ENCODE measurements at places on chromosomes 16 and 17. TPM values are rescaled to one million over a fixed set of nuclear protein-coding genes. Genes with fewer than 3 reads are reported as not detected.
A peak's percentile ranks its signal among the peaks of the same experiment; 100 is the strongest.

GRCh38 chr17:31497994-31498826 lies 106.7 kb downstream of the RAB11FIP4 start:
- no peak for DNase-seq

- DNase-seq, result no peak
Observed at GRCh38 chr16:46797501-46797900, 33.5 kb downstream of the C16orf87 start.

NLRC3 gene
- 21.3 TPM for total RNA-seq

DNA sequence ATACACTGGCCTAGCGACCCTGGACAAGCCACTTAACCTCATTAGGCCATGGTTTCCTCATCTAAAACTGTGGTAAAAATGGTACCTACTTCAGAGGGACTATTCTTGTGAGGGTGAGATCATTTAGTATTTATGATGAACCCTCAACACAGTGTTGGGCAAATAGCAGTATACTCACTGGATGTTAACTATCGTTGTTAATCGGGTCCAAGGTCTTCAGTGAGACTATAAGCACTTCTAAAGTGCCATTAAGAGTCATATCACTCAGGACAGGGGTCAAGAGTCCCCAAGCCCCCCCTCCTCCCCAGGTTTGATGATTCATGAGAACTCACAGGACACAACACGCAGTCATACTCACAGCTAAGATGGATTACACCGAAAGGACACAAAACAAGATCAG lies 11.0 kb downstream of the TK2 start:
- no peak for DNase-seq

DNA sequence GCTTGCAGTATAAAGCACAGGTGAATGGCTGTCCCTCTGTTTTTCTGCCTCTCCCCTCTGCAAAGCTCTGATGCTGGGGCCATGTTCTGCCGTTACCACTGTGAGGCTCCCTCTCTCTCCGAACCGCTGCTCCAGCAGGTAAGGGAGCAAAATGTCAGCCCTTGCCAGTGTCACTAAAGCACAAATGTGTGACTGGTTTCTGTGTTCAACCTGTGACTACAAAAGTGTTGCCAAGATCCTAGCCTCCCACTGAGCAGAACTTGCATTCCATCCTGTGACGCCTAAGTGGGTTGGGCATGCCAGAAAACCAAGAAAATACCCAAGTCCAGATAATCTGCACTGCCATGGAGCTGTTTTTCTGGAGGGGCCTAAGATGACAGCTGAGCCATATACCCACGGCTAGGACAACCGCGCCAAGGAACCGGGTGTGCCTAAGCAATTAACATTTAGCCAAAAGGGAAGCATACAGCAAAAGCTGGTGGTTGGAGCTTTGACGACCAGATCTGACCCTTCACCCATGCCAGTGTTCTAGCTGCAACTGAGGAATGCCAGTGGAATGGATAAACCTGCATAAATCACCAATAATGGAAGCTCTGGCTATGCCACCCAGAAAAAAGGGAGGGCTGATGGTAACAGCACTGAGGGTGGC lies 35.0 kb downstream of the PSME3IP1 start:
- DNase-seq, result no peak

GRCh38 chr16:83713597-83713996 lies 94.2 kb upstream of the HSBP1 start:
- DNase-seq, result no peak

TLCD3B gene
- 0.55 TPM for total RNA-seq

DNA sequence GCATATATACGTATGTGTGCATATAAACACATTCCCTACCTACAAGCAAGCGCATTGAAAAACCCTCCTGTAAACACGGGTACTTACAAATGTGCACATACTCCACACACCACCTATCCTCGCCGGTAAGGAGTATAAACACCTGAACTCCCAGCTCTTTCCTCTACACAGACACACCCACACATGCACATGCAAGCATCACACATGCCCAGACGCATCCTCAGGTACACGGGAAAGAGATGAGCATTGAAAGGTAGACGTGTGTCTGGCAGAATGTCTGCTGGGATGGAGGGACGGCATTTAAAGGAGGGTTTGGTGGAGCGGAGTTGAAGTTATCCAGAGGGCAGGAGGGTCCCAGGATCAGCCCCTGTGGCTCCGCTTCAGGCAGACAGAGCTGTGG lies 4.7 kb upstream of the SMTNL2 start:
- no peak for DNase-seq

DNA sequence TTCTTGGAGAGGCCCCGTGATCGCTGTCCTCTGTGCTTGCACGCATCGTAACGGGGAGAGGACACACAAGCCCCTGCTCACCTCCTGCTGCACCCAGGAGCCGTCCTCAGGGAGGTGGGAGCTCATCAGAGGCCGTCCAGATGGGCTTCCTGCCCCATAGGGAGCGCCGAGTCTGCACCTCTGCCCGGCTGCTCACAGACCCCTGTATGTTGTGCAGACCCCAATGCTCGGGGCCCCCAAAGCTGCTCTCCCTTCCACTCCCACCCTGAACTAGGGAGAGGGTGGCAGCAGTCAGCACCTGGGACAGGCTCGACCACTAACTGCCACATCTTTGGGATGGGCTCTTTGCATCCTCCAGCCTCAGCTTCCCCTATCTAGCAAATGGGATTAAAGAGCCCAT lies 4.4 kb upstream of the ZNF469 start:
- no peak for DNase-seq

DNA sequence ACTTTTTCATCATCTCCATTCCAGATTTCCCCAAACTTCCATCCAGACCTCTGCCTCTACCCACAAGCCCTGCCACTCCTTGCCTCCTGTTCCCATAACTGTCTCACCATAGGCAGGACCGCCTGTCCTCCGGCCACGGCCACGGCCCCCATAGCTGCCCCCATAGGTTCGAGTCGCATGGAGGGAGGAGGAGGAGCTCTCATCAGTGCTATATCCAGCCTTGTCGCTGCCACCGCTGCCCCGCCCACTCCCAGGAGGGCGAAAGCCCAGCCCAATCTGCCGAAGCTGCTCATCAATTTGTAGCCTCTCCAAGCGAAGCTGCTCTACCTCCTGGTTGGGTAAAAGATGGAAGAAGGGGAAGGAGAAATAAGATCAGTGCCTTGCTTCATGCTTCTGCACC lies 3.4 kb upstream of the SOX15 start:
- no peak for DNase-seq

- DNase-seq, result peak; percentile 48
Observed at GRCh38 chr17:59361916-59362810, 30.7 kb downstream of the YPEL2 start.

DNA sequence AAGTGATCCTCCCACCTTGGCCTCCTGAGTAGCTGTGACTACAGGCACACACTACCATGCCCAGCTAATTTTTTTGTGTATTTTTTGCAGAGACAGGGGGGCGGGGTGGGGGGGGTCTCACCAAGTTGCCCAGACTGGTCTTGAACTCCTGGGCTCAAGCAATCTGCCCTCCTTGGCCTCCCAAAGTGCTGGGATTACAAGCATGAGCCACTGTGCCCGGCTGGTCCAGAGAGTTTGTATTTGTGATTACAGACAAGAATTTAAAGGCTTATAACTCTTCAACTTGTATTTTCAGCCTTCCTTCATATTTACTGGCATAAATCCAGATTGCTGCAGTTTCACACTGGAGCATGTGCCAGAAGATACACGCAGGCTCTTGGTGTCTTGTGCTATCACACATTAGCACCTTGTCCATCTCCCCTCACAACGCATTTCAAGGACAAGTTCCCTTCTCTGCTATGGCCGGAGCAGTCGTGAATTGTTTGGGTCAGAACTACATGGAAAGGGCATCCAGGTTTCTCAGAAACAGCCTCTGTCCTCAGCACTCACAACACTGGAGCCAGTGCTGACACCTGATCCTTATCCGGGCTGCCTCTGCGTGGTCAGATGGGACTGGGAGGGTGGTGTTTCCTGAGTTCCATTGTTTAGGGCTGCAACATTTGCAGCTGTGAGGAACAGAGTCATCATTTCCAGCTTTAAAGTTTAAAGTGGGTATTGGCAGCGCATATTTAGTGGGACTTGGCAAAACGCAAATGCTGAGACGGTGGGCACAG lies 28.1 kb downstream of the WSCD1 start:
- no peak for DNase-seq

PCGF2 gene
- 0.72 TPM for total RNA-seq

DNA sequence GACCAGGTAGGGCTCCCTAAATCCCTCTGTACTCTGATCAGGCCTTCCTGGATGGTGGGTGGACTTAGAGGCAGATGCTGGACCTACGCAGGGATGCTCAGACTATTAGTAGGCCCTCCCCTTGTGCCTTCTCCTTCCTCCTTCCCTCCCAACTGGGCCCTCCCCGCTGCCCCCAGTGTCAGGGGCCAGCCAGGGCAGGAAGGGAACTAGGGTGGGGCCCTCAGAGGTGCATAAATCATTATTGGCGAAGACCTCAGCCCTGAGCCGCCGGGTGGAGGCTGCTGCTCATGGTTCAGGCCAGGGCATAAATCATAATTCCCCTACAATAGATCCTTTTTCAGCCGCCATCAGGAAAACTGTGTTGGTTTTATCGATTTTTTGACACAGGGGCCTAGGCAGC lies 81.4 kb downstream of the MRM1 start:
- DNase-seq, result no peak

DNA sequence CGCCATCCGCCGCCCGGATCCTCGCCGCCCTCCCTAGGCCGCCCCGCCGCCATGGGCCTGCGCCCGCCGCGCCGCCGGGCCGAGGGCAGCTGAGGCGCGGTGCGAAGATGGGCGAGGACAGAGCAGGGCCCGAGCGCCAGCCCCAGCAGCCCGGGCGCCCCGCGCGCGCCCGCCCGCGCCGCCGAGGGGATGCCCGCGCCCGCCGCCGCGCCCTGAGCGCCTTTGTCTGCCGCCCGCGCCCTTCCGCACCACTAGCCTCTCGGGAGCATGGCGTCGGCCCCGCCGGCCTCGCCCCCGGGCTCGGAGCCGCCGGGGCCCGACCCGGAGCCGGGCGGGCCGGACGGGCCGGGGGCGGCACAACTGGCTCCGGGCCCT lies 278 bp downstream of the RAB11FIP3 start:
- peak; percentile 61 for DNase-seq

DNA sequence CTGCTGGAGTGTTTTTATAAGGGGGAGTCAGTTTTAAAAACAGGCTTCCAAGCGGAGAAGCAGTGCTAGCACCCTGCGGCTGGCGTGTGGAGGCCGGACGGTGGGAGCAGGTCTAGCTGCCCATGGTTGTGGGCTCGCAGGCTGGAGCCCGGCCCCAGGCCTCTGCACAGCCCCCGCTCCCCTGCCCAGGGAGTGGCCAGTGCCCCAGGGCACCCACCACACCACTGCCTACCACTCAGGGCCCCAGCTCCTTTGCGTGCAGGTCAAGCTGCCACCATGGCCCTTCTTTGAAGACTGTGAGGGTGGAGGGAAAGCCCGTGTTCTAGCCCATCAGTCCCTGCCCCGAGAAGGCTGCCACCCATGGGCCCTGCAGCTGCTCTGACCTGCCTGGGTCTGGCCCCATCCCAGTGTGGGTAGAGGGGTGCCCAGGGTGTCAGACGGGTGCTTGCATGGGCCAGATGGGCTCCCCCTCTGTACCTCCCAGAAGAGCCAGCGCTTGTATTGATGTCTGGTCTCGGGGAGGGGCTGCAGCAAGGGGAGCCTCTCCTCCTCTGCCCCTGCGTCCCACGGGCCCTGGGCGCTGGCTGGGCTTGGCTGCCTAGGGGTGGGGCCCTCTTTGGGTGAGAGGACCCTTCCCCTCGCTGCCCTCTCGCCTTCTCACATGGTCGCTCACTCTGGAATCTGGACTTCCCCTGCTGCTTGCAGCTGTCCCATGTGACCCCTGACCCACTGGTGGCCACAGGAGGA lies 1.5 kb upstream of the NUDT16L1 start:
- DNase-seq, result no peak

DNA sequence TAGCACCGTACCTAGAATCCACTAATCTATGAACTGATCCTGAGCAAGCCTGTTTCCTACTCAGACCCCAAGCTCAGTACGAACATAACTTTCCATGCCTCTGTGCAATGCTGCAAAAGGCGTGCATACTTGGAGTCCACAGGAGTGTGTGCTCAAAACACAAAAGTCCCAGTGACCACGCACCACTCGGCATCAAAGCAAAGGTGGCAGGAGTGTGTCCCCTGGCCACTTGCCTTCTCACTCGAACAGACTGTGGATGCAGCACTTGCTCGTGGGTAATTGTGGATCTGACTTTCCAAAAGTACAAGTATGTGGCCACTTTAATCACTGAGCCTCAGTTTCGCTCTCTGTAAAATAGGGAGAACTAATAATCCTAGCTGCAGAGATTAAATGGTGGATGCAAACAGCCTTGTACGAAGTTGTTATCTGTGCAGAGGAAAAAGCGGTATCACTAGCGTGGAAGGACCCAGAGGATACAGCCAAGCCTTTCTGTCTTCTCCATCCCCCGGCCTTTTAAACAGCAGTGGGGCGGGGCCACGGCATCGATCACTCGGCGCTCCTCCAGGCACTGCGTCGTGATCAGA lies 311 bp upstream of the KDM8 start:
- peak; percentile 93 for DNase-seq

DNA sequence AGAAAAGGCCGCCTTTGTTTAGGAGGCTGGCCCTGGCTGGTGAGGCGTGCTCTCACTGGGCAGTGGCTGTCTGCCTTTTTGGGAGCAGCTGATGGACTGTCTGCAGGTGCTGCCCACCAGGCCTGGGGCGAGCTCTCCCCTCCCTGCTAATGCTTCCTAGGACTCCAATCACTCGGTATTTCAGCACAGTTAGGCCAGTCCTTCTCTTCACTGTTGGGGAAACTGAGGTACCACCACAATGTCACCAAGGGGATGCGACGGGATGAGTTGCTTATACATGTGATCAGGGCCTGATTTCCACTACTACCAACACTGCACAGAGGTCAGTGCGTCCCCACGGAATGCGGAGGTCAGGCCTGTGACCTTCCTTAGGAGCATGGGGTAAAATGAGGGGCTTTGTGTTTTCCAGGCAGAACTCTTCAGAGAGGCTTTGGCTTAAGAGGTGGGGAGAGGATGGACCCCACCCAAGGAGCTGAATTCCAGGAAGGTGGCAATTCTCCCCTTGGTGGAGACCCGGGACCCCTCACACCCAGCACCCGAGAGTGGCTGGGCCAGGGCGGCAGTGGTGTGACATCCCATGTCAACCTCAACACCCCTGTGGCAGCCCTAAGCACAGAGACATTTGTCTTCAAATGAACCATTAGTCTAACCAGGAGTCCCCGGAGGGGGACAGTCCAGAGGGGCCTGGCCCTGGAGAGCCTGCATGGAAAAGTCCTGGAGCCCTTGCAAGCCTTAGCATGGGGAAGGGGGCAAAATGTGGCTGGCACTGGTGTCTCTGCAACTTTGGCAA lies 86.4 kb downstream of the N4BP1 start:
- DNase-seq, result no peak

GRCh38 chr16:23907457-23907902 lies 71.7 kb downstream of the PRKCB start:
- no peak for DNase-seq

- DNase-seq, result no peak
Observed at GRCh38 chr16:4313563-4314531, 2.0 kb upstream of the GLIS2 start.

TP53TG3F gene
- not detected for total RNA-seq

LIMD2 gene
- total RNA-seq, result 240 TPM
